SK-N-SH (cell line): ENCODE measurements at places on chromosomes 6 and 20.

DNA sequence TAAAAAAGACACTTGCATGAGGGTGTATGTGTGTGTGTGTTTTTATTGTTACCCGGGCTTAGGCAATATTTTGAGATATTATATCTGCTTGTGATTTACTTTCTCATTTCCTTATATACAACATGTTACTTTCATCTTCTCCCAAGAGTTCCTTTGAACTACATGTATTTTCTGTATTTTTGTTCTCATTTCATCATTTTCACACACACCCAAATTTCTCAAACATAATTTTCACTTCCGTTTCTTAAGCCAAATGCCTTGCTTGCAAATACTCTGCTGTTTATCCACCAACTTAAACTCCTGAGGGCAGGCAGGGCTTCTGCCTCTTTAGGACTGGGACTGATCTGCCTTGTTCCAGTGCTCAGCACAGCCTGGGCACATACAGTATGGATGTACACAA is 69.3 kb upstream of the FYN start:
- no peak for DNase-seq

DNA sequence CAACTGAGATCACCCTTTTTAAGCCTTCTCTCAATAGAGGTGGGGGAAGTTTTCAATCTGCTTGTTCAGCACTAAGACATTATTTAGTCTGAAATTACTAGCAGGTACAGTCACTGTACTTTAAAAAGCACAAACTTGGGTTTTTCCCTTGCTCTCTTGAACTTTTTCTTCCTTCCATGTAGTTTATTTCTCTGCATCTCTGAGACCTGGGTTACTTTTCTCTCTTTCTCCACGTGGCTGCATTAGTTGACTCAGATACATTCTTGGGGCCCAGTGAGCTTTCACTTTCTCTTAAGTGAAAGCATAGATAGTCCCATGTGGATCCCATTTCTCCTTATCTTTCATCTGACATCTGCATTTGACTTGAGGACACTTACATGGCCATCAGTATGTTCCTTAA is 433.9 kb upstream of the MAP3K7 start:
- no peak for DNase-seq

- no peak for DNase-seq
These were observed 42.7 kb downstream of the CD2AP start for GRCh38 chr6:47520282-47520681.

- no peak for DNase-seq
These were observed 77.2 kb downstream of the PFDN4 start for GRCh38 chr20:54284928-54285704.

DNA sequence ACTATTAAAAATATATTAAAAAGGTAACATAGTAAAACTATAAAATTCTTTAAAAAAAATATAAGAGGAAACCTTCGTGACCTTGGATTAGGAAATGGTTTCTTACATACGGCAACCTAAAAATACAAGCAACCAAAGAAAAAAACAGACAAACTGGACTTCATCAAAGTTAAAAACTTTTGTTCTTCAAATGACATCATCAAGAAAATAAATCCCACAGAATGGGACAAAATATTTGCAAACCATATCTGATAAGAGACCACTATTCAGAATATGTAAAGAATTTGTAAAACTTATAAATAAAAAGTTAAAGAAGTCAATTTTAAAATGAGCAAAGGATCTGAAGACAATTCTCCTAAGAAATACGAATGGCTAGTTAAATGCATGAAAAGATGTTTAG is 110.0 kb downstream of the ATG5 start:
- no peak for DNase-seq
